ENCODE measurements at places on chromosomes 3 and 15. TPM values are rescaled to one million over a fixed set of nuclear protein-coding genes. Genes with fewer than 3 reads are reported as not detected.

Gene ANAPC13
- polyA plus RNA-seq = 102 TPM

DNA sequence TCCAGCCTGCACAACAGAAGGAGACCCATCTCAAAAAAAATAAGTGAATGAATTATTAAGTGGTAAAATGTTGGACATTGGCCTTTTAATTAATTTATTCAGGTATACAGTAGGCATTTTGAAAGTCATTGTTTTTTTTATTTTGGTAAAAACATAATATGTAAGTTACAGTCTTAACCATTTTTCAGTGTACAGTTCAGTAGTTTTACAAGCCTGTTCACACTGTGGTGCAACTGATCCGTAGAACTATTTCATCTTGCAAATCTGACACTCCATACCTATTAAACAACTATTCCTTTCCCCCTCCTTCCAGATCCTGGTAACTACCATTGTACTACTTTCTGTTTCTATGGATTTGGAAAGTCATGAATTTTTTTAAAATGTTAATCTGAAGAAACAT is 36.1 kb upstream of the APH1B start:
- no peaks in the 10 kb centered on the region for H3K27me3 ChIP-seq
- peaks cover 9% of the 10 kb centered on the region for H3K36me3 ChIP-seq
- H3K27ac ChIP-seq = no peak overlapping the region
- H3K4me1 ChIP-seq = peaks cover 47% of the 10 kb centered on the region
- no peak for DNase-seq

DNA sequence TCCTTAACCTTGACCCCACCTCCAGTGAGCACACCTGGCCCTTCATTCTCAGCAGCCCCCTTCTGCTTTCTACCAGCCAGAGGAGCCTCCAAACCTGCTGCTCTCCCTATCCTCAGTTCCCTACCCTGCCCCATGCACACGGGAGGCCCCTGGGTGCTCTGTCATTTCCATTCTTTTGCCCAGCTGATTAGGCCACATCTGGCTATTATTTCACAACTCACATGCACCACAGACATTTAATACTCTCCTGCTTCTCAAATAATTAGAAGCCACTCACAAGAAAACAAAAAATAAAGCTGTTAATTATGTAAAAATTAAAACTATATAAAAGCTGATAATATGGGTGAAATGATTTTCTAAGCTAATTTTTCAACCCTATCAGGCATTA is 50.7 kb downstream of the MYLK start:
- no peaks in the 10 kb centered on the region for H3K36me3 ChIP-seq
- H3K4me1 ChIP-seq = no peaks in the 10 kb centered on the region
- H3K27ac ChIP-seq = no peak overlapping the region
- H3K4me3 ChIP-seq = no peak overlapping the region
- H3K27me3 ChIP-seq = no peaks in the 10 kb centered on the region

DNA sequence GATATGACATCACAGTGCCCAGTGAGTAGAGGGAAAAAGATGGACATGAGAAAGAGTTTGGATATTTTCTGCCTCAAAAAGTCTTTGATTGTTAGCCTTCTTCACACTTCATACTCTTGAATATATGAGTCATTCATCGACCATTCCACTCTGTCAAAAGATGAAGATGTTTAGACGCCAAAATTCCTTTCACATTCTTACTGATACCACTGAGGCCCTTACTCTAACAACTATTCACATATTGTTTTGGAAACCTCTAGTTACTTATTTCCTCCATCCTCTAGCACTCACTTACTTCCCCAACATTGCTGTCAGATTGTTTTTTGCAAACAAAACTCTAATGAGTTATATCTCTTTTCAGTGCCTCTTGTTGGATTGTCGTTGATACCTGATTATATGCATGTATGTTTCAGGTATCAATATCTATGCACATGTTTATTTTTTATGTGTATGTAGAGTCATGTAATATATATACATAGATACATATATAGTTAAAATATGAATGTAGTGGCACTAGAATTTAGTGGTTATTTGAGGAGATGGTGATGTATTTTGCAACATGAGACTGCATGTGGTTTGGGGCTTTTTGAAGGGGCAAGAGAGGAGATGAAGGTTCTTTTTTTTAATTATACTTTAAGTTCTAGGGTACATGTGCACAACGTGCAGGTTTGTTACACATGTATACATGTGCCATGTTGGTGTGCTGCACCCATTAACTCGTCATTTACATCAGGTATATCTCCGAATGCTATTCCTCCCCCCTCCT is 40.0 kb upstream of the OR5H6 start:
- H3K4me3 ChIP-seq = no peak overlapping the region
- H3K27ac ChIP-seq = no peak overlapping the region
- no peaks in the 10 kb centered on the region for H3K27me3 ChIP-seq
- H3K4me1 ChIP-seq = no peaks in the 10 kb centered on the region

DNA sequence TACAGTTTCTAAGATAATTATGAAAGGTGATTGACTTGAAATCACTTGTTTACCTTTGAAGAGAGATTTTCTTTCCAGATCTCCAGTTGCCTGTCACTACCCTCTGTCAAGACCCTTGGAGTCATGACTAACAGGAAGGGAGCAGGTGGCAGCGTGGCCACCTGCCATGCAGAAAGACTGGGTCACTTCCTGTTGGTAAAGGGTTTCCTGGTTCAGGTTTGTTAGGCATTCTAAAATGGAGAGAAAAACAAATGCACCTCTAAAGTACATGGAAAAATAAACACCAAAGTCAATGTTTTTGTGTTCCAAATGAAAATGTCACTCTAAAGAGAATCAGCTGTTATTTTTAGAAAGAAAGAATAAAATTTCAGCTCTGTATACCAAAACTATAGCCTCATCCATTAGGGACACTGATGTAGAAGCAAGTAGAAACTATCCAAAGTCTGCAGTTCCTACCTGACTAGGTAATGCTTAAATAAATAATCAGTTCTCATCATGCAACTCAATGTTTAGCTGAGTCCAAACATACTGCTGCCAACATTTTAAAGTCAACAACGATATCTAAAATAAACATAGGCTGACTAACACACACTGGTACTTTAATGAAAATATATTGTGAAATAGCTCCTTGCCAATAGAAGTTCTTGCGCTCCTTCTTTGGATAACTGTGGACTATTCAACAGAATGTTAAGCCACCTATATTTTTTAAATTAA is 23.9 kb upstream of the TM4SF1 start:
- no peak for DNase-seq
- H3K36me3 ChIP-seq = no peaks in the 10 kb centered on the region
- H3K4me1 ChIP-seq = no peaks in the 10 kb centered on the region
- no peak overlapping the region for H3K4me3 ChIP-seq

Gene TCTA
- 22.4 TPM for polyA plus RNA-seq

Gene ADAMTS9
- not detected for polyA plus RNA-seq

All from CD14-positive monocyte (primary cell).